ENCODE measurements at places on chromosomes 16 and 17.

DNA sequence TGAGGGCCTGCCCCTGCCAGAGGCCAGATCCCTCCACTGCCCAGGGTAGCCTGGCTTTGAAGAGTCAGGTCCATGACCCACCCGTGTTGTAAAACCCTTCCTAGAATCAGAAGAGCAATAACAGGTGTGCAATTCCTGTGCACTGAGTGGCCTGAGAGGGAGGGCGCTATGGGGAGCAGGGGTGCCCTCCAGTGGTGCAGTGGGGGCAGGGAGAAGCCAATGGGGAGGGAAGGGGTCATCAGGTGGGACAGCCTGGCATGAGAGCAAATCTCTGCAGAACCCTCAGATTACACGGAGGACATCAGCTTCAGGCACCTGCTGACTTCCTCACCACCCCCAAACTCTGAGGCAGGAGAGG lies 72.9 kb upstream of the ZNF469 start:
- no peak for DNase-seq

GRCh38 chr17:20095336-20096080 lies 86.3 kb downstream of the SPECC1 start:
- peak; percentile 28 for DNase-seq

DNA sequence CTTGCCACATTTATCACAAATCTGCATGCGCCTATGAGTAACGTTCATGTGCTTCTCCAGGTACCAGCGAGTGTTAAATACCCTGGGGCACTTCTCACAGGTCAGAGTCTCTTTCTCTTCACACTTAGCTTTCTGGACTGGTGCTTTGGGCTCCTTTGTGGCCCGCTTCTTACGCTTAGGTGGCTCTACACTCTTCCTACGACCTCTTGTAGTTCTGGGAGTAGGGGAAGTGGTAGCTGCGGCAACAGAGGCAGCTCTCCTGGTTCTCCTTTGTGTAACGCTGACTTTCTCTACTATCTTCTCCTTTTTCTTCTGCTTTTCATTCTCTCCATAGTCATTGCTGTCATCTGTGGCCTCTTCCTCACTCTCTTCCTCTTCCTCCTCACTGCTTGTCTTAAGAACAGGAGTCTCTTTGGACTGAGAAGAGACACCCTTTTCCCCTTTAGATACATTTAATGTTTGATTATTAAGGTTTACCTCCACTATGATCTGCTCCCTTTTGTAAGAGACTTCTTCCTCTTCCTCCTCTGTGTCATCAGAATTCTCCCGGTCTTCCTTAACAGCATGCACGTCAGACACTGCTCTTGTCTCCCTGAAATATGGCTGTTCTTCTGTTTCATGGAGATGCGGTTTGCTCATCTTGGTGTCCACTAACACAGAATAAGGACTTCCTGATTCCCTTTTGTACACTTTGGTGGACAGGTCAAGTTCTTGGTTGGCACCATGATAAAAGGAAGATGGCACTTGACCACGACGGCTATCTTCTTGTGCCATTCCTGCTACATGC lies 45.0 kb downstream of the ZNF652 start:
- DNase-seq, result no peak

DNA sequence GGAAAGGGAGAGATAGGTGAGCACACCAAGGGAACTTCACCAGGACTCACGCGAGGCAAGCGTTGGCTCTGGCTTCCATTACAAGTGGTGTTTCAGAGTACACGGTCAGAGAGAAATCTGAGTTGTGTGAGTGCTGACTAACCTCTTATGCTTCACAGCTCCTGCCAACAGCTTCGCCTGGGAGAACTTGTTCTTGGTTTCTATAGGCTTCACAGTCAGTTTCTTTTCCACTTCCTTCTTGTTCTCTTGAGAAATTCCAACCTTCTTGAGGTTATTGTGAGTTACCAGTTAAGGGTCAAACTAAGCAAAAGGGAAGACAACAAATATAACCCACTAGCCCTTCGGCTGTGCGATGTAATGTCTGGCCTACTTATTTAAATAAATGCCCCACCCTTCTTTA lies 18.9 kb downstream of the PSME3IP1 start:
- no peak for DNase-seq

DNA sequence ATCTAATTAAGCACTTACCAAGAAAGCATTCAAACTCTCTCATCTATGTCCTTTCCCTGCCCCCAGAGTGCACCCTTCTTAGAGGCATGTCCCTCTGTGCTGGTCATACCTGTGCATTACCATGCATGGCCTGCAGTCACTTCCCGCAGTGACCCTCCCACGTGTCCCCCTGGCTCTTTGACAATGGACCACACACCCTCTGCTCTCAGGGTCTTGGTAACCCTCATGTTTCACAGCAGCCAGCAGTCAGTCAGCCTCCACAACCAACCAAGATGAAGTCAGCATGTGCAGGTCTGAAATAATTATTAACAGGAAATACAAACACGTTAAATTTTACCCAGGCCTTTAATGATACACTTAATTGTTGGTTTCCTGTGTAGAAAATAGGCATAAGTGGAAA lies 10.1 kb downstream of the KRT33A start:
- DNase-seq, result no peak

DNA sequence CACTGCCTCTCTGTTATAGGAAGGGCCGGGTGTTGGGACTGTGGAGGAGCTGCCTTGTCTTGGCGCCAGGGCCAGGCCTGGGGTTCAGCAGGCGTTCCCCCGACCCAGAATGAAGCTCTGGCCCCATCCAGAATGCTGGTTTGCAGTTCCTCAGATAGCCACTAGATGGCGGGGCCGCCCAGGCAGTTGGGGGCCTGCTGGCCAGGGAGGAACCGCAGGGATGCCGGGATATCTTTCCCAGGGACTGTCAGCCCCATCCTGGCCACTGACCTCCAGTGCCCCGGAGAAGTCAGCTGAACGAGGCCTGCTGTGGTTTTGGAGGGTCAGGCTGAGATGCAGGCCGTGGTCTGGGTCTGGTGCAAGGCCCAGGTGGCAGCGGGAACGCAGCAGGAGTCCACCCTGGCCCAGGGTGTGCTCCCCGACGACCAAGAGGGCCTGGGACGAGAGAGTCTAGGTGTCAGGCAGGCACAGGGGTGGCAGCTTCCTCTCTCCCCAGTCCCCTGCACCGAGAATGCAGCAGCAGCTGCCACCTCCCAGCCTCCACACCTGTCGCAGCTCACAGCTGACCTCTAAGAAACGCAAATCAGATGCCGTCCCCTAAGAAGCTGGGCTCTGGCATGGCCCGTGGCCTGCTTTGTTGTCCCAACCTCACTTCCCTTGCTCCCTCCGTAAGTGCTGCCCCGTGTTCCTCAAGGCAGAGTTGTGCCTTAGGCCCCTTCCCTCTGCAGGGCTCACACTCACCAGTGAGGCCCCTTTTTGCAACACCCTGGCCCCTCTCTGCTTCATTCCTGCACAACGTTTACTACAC lies 51.2 kb downstream of the RMI2 start:
- DNase-seq, result no peak

DNA sequence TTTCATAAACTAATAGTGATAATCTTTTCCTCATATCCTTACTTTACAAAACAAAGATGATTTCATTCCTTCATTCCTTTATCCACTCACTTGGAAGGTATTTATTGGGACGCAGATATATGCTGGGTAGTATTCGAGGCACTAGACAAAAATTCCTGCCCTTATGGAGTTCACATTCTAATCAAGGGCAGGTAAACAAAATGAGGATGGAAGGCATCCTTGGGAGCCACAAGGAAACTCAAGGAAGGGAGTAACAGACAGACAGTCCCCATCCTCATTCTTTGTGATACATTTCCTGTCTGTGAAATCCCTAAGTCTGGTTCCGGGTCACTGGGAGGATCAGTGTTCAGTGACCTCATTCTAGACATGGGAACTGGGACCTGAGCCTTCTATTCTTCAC lies 45.2 kb downstream of the SLC6A2 start:
- DNase-seq, result no peak

DNA sequence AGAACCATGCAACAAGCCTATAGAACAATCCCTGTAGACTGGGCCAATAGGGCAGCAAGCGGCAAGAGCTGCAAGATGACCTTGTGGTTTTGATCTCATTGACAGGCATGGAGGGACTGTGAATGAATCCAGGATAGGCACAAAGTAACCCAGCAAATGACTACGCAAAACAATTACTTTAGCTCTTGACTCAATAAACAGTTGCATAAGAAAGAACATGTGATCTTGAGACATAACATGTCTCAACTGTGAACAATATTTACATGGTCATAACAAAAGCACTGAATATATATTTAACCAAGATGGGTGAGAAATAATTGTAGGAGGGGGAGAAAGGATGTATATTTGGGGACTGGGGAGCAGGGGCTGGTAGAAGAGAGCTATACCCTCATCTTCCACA lies 313.7 kb upstream of the CDH5 start:
- DNase-seq, result no peak

DNA sequence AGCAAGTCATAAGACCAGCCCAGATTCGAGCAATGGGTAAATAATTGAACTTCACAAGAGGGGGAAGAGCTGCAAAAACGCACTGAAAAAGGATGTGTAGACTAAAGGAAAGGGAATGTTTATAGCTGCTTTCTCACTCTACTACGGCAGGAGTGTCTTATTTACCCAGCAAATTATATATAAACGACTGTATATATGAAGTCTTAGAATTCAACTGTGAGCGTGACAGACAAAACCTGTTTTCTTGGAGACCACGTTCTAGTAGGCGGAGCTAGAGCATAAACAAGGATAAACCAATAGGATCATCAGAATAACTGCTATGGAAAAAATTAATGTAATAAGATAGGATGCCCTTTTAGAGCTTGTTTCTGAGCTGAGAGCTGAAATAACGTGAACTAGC lies 394.6 kb upstream of the MON1B start:
- DNase-seq, result no peak

All from urinary bladder (tissue), 4 donors.